Fibroblast of villous mesenchyme (primary cell): ENCODE measurements at places on chromosomes 16 and 17.

DNA sequence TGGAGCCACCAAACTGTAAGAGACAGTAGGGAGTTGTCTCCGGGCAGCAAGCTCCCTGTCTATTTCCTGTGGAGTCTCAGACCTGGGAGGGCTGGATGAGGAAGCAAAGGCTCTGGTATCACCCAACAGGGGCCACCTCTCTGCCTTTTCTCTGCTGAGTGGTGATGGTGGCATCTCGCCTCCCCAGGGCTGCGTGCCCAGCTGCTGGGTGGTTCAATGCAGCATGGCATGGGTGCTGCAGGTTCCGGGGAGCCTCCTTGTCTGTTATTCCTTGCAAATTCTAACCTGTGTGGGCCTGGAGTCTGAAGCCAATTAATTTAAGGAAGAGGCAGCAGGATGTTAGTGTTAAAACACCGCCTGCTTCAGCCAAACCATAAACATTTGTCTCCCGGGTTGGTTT, 78.2 kb downstream of the CCDC182 start:
- no peak for DNase-seq

GRCh38 chr16:10871157-10871991, 5.6 kb upstream of the CIITA start:
- peak; percentile 22 for DNase-seq

DNA sequence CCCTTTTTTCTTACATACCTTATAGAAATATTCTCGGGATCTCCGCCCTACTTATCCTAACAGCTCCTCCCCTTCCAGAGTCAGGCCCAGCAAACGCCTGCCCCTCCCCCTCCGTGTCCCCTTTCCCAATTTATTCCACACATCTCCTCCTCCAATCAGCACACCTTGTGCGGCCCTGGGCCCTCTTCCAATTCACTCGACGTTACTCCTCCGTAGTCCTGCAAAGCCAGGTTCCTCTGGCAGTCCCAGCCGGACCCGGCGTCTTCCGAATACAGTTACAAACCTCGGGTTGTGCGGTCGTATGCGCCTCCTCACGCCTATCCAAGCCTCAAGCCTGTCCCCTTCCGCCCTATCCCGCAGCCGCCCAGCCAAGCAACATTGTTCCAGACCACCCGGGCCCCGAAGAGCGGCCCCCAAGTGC, 677 bp downstream of the CBX1 start:
- DNase-seq = peak; percentile 65

- DNase-seq = no peak
Observed at GRCh38 chr16:71629278-71630016, 3.5 kb downstream of the MARVELD3 start.

- DNase-seq = no peak
Observed at GRCh38 chr17:21268596-21269188, 15.5 kb upstream of the NATD1 start.

DNA sequence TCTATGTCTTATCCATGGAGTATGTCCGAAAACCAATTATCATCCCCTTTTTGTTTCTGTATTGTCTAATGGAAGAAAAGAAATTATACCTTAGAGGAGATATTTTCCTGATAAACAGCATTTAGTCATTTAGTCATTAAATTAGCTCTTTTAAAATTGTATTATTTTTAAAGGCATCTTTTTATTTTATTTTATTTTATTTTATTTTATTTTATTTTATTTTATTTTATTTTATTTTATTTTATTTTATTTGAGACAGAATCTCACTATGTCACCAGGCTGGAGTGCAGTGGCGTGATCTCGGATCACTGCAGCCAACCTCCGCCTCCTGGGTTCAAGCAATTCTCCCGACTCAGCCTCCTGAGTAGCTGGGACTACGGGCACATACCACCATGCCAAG, 559.1 kb downstream of the CDH13 start:
- DNase-seq = no peak

DNA sequence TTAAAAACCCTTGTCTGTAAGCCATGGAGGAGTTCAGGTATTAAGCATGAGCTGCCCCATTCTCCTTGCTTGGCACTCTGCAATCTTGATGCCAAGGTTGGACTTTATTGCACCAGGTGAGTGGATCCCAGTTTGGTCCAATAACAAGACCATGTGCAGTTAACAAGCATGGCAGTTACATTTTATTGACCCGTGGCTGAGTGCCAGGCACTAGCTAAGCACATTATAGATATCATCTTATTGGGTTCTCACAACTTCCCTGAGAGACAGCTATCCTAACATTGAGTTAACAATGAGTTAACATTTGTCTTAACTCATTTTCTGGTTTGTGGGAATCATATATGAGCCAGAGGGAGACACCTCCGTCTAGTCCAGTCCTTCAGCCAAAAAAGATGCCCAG, 21.8 kb downstream of the LYRM9 start:
- no peak for DNase-seq

DNA sequence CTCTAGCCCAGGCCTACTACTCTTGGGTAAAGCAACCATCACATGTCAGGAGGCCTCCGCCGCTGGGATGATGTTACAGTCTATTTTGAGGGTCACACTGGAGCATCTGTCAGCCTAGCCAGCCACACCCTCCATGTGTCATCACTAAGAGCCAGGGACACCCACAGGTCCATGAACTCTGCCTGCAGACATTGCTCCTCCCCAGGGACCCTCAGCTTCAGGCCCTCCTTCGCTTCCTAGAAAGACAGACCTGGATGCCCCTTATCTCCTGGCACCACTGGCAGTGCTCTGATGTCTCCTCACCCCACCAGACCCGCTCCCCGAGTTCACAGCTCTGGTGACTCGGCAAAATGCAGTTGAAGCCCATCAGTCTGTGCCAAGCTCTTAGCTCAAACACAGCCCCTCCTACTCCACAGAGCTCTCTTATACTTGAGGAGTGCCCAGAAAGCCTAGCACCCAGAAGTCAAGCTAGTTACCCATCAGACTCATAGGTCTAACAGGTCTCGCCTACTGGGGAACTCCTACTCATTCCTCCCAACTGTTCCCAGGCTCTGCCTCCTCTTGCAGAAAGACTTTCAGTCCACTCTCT, 5.9 kb downstream of the RANBP10 start:
- DNase-seq = no peak

DNA sequence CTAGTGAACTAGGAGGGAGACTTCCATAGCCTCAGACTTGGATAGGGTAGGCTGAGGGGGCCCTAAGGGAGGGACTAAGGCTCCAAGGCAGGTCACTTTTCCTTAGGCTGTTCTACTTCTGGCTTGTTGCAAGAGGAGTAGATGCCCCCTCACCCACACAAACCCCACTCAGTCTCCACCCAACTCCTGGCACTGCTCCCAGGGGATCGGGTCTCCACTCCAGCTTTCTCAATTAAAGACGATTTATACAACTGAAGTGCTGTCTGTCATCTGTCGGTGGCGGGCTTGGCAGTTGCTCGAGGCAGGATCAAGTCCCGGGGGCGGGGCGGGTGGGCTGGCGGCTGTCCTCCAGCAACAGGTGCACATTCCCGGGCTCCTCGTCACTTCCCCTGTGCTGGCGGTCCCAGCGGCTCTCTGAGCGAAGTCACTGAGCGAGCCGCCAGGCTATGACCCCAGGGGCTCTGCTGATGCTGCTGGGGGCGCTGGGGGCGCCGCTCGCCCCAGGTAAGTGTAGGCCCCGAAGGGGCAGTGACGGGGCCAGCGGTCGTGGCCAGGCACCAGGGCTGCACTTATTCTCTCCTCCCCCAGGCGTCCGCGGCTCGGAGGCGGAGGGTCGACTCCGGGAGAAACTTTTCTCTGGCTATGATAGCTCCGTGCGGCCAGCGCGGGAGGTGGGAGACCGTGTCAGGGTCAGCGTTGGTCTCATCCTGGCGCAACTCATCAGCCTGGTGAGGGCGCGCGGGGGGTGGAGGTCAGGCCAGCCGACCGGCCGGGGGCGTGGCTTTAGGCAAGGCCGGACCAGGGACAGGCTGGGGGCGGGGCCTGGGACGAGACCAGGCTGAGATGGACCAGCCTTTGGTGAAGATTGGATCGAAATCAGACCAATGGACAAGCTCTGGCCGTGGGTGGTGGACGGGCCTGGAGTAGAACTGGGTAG, at the start of gene CHRNB1:
Gene CHRNB1 (plus strand): TSS at position 380 of the 937 bp plus-strand sequence. CDS start 67 bp downstream, at position 447.
- peak; percentile 42 for DNase-seq

DNA sequence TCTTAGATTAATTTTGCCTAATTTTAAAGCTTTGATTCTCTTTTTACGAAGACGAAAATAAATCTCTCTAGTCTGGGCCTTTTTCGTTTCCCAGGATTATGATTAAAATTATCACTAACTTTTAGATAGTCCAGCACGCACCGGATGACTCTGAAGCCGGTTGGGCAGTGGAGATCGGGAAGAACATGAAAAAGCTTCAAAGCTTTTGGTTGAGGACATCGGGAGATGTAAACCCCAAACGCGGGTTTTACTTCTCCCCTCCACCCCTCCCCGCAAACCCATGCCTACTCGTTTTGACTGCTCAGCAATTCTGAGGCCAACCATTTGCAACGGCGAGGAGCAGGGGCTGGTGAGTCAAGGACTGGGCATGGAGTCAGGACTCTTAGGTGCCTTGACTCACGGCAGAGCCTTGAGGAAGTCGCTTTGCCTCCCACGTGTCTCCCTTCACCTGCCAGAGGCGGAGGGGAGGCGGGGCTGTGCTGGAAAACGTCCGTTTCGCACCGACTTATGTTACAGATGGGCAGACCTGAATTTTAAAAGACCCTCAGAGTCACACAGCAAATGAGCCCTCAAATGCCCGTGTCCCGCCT, 989 bp upstream of the DUSP14 start:
- DNase-seq = peak; percentile 93

GRCh38 chr17:76207275-76208059, 32.8 kb downstream of the RNF157 start:
- no peak for DNase-seq

DNA sequence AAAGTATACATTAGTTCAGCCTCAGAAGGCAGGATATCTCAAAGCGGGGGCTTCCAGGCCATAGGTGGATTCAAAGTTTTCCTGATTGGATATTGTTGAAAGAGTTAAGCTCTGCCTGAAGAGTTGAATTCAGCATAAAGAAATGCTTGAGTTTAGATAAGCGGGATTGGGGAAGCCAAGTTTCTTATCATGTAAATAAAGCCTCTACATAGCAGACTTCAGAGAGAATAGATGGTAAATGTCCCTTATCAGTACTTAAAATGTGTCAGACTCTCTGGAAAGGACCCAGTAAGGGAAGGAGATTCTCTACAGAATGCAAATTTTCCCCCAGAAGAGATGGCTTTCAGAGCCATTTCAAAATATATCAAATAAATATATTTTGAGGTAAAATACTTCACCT, 423.5 kb downstream of the SHISA9 start:
- no peak for DNase-seq

- peak; percentile 44 for DNase-seq
Observed at GRCh38 chr16:65285128-65286048, 163.5 kb upstream of the CDH11 start.

DNA sequence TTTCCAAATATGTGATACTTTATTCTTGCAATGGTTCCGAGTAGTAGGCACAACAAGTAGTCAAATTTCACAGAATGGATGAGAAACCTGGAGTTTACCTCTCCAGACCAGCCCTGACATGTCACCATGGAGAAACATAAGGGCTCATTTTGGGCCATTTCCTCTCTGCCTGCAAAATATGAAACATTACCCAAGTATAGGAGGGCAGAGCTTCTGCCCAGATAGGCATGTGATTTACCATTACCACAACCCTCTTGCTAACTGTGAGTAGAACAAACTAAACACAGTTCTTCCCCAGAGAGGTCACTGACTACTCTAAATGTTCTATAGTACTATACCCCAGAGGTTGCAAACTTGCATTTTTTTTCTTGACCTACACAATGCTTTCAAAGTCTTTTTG, 15.7 kb upstream of the KPNB1 start:
- DNase-seq = no peak

DNA sequence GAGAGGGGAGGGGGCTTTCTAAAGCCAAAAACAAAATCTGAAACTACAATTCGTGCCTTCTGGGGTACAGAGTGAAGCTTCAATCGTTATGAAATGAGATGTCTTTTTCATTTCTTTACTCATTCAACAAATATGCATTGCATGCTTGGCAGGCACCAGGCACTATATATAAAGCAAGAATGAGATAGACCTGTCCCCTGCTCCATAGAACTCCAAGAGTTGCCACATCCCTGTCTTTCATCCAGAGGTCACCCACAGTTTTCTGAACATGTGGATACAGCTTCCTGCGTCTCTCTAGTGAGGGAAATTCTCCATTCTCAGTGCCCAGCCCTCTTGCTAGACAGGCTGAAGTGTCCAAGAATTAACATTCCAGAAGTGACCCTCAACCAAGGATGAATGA, 343.2 kb upstream of the MAF start:
- no peak for DNase-seq

- no peak for DNase-seq
Observed at GRCh38 chr16:27500801-27501200, 48.9 kb downstream of the GTF3C1 start.

DNA sequence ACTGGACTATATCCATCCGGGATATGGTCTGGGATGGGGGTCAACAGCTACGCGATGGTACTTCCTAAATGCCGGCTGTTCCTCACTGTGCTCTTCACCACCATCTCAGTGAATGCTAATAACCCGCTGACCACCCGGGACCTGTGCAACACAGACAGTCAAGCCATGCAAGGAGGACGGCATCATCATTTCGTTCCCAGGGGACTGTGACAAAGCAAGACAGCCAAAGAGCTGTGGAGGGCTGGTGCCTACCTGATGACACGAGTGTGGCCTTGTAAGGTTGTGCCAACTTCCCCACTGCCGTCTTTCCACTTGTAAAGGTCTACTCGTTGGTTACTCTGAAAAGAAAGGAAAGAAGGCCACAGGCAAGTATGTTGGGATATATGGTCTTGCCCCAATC, 33.7 kb downstream of the WDR59 start:
- DNase-seq = no peak

DNA sequence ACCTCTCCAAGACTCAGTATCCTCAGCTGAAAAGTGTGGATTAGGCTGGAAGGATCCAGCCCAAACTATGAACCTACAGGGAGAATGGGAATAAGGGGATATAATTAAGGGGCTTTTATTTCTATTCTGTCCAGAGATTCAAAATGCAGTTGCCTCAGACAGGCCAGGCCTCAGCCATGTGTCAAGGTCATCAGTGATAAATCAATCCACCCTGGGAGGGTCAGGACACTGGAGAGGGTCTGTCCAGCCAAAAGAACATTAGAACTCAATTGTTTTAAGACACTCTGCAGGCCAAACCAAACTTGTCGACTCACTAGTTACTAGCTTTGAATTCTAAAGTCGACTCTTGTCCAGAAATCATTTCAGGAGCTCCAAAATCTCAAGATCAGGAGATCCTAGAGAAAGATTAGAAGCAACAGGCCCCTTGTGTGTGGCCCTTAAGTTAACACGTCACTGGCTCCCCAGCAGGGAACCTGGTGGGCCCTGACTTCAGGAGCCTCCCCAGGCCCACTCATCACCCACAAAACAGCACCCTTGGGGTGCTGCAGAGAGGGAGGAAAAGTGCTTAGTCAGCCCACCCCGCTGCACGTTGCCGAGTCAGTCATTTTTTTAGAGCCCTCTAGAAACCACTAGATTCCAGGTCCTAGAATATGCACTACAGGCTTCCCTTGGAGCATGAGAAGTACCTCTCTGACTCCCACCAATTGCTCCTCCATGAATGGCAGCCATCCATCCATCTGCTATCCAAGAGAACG, 156.8 kb downstream of the XYLT1 start:
- no peak for DNase-seq

GRCh38 chr16:54817940-54818574, 112.6 kb upstream of the IRX5 start:
- no peak for DNase-seq
